Pancreas (tissue), 10 donors: ENCODE measurements at places on chromosomes 5 and 9. TPM values are rescaled to one million over a fixed set of nuclear protein-coding genes. Genes with fewer than 3 reads are reported as not detected.
A peak's percentile ranks its signal among the peaks of the same experiment; 100 is the strongest.

NSG2 gene
- total RNA-seq, result 0.47 TPM

PDGFRB gene
- 12.0 TPM for total RNA-seq

GRCh38 chr5:112417931-112418658 lies 982 bp downstream of the EPB41L4A start:
- DNase-seq, result peak; percentile 26

GRCh38 chr9:127218818-127219217 lies 45.8 kb upstream of the GARNL3 start:
- no peak for DNase-seq

DNA sequence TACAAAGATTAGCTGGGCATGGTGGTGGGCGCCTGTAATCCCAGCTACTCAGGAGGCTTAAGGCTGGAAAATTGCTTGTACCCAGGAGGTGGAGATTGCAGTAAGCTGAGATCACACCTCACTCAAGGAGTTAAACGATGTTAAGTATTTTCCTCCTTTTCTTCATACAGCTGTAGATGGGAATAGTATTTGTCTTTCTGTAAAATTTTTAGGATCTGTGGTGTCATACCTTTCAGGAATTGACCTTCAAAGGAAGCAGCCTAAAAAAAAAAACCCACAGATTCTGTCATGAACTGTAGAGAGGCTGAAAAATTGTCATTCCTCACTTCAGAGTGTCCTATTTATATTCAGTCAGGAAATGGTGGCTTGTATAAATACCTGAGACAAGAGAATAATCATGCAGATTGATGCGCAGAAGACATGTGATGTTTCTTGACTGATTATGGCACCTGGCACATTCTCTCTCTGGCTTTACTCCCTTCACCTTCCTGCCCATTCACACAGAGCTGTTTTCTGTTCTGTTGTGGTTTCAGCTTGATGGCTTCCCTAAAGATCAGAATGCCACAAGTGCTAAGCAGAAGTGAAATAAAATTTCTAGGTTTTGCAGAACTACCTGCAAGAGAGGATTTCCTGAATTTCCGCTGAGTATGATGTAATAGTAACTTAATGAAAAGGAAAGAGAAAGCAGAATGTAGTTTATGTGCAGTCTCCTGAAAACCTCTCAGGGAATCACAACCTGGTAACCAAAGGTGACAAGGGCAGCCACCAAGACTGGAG lies 3.8 kb downstream of the IFNA1 start:
- no peak for DNase-seq

DNA sequence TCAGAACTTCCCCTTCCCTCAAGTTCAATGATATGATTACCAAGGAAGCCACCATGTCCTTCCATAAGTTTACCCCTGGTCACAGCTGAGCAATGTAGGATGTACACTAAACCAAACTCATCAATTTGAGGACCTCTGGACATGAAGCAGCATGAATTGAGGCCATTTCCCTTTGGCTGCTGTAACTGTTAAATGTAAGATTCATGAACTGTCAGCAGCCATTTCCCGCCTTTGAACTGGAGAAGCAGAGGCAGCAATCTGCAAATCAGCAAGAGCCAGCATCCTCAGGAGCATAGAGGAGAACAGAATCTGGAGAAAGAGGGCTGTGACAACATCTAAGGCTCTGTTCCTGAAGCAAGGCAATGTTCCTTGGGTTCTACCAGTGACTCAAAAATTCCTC lies 104.3 kb upstream of the PTGER4 start:
- DNase-seq, result no peak

GRCh38 chr9:21481470-21482056 lies 550 bp downstream of the IFNE start:
- DNase-seq, result no peak

FAM221B gene
- not detected for total RNA-seq

DNA sequence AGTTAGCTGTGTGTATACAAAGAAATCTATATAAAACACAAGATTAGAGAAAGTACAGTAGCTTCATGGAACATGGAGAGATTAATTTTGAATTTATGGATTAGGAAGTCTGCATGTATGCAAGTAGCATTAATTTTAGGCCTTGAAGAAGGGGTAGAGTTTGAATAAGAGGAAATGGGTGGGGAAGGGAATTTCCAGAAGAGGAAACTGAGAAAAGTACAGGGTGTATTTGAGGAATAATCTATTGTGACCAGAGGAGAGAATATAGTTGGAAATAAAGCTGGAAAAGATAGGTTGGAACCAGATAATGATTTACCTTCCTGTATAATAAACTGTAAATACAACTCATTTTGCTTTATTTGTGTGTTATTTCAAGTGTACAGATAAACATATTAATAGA lies 53.6 kb downstream of the CWC27 start:
- DNase-seq, result no peak

GRCh38 chr9:30058463-30058862 lies 2326.0 kb upstream of the ACO1 start:
- DNase-seq, result no peak
